ENCODE measurements at places on chromosomes 5 and 9.

- DNase-seq: no peak
Observed at GRCh38 chr9:95441081-95441480, 75.7 kb downstream of the PTCH1 start.

GRCh38 chr5:19874811-19875210 is 113.2 kb downstream of the CDH18 start:
- no peak for DNase-seq

GRCh38 chr9:97293207-97293721 is 14.2 kb upstream of the CCDC180 start:
- DNase-seq: no peak

DNA sequence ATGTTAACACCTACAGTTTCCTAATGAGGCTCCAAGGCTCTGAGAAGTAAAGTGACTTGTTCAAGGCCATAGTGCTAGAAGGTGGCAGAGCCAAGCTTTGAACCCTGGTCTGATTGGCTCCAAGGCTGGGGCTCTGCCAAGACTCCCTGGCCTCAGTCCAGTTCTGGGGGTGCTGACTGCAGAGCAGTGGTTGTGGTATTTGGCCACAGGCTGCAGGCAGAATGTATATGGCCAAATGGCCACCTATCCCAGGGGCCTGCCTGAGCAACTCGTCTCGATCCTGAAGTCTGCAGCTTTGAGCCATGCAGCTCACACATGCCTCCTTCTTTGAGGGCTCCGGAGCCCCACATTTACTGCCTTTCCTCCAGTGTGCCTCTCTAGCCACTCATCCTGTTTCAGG is 9.7 kb upstream of the NEK6 start:
- no peak for DNase-seq

- no peak for DNase-seq
Observed at GRCh38 chr5:153122403-153122802, 368.1 kb upstream of the GRIA1 start.

DNA sequence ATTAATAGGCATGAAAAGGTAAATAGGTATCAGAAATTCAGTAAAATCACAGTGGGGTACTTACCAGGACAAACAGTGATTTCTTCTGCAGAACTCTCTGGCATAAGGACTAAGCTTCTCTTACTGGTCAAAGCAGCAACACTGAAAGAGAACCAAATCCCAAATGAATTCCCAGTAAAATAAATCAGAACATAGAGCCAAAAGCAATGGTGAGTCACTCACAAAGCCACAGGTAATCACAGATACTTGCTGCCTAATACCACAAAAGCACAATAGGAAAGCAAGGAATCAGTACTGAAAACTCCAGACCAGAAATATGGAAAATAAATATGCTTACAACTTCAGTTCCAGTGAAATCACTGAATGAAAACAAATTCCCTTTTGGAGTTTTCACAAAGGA is 50.7 kb downstream of the UIMC1 start:
- DNase-seq: no peak

DNA sequence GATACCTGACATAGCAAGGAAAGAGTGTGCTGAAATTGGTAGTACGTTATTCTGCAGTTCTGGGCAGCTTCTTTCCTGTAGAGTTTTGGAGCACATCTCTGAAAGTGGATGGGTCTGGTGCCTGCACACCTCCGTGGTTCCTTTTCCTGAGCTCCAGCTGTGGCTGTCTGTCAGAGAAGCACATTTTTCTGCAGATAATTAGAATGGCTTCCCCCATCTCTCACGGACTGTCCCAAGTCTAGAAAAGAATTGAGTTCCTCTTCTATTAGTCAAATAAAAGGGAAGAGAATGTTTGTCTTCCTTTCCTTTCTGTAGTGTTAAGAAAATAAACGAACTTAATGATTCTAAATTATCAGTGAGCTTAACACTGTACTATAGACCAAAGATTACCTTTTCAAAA is 55.7 kb downstream of the VCAN start:
- DNase-seq: no peak

DNA sequence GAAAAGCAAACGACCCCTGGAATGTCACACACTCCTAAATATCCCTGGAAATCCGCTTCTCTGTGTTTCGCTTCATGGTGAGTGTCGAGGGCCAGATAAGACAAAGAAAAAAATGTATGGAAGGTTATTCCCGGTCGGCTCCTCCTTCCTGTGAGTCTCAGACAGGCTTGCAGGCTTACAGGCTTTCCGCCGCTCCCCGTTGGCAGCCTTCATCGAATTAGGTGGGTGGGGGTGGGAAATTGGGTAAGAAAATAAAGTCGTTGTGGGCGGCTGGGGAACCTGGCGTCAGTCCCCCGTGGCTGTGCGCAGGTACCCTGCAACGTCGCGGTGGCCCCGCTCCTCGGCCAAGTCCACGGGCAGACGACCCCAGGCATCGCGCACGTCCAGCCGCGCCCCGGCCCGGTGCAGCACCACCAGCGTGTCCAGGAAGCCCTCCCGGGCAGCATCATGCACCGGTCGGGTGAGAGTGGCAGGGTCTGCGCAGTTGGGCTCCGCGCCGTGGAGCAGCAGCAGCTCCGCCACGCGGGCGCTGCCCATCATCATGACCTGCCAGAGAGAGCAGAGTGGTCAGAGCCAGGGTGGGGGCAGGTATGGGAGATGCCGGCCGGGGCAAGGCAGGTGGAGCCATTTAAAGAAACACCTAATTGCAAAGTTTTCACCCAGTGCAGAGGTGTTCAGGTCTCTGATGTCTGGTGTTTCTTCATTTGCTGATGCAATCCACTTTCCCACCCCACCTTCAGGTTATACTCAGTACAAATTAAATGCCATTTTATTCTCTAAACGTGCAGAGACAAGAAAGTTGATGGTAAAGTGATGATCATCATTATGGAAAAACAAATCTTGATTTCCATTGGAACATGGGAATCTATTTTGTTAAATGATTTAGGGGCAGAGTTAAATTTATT is 3.2 kb downstream of the CDKN2B start:
- DNase-seq: no peak

- no peak for DNase-seq
Observed at GRCh38 chr5:61625681-61626621, 293.9 kb downstream of the ZSWIM6 start.

DNA sequence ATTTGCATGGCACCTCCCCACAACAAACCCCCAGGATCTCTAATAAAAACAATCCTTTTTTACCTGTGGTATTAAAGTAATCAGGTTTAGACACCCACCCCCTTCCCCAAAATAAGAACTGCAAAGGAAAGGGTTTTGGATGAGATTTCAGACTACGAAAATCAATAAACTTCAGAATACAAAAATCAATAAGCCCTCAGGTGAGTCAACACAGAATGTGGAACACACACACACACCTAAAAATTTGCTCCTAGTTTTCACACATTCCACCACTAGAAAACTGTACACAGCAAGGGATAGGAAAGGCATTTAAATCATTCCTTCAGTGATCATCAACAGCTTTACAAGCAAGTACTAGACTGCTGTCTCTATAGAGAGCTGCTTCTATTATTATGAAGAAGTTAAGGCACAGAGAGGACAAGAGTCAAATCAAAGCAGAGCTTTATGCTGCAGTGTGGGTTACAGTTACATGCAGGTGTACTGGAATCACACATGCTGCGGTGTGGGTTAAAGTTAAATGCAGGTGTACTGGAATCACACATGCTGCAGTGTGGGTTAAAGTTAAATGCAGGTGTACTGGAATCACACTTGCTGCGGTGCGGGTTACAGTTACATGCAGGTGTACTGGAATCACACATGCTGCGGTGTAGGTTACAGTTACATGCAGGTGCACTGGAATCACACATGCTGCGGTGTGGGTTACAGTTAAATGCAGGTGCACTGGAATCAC is 36.3 kb downstream of the PFDN1 start:
- DNase-seq: no peak

DNA sequence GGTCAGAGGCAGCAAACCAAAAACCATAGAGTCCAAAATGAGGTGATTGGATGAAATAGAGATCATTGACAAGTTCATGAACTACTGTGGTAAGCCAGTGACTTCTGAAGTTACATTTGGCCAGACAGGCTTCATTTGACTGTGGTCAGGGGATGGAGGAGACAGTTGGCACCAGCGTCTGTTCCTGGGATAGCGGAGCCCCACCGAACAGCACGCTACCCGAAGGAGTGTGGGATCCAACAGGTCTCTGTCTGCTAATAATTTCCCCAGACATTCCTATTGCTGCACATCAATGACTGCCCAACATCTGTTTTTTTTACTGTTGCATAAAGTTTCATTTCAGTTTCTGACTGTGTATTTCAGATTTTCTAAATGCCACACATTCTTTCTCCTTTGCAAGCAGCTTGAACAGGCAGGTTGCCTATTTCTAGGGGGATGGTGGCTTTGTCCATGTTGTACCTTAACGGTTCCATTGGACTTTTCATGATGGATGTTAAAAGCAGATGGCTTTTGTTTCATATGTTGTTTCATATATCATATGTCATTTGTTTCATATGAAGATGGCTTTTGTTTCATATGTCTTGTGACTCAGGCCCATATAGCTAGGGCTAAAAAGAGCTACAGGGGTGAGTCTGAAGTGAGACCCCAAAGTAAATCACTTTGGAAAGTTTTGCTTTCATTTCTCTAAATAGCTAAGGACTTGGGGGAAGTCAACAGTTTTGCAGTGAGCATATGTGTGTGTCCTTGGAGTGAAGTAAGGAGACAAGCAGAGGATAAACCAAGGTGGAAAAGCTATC is 180.8 kb downstream of the GOLPH3 start:
- DNase-seq: no peak

DNA sequence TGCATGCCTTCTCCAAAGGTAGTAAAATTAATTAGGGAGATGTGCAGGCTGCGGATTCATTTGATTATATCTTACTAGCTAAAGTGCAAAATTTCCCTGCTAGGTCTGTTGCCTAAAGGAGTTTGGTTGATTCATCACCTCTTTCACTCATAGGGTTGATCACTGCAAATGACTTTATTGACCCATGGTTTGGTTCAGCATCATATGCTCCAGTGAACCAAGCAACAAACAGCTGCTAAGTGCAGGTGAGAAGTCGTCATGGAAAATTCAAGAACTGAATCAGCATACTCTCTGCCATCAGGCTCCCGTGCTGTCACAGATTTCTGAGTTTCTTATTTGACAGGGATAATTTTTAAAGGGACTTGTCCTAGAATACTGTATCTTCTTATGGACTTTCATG is 571.8 kb upstream of the CDH18 start:
- no peak for DNase-seq

- no peak for DNase-seq
Observed at GRCh38 chr5:149392718-149393117, 13.6 kb upstream of the IL17B start.

DNA sequence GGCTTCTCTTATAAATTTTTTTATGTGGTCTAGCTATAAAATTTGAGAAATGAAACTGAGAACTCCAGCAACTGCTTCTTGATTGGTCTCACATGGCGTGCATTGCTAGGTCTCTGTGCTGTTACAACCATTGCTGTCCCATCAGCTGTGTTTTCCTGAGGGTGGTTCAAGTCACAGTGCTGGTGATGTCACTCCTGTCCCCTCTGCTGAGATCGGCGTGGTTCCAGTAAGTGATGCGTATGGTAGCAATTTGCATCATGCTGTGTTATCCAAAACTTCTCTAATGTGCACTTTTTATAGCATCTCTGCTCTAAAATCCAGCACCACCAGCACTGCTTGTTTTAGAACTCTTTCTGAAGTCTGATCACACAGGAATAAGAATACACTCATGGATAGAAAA is 112.6 kb upstream of the ZNF608 start:
- no peak for DNase-seq

DNA sequence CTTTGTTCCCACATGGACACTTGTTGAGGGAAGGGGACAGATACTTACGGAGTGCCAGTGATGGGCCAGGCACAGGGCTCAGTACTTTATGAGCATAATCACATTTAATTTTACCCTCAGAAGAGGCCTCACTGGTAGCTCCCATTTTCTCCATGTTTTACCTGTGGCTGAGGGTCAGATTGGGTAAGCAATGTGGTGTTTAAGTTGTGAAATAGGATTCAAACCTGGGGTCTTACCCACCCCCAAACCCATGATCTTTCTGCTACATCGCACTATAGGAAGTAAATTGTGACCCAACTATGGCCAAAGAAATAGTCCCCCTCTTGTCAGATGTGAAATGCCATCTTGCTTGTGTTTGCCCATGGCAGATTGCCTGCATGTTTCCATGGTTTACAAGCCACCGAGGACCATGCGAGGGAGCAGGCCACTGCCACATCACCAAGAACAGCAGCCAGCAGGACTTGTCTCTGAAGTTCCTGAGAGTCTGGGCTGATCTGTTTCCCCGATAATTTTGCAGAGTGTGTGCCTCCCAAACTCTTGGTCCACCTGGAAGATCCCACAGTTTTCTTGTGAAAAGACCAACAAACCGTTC is 95.4 kb downstream of the MACROH2A1 start:
- no peak for DNase-seq

- no peak for DNase-seq
Observed at GRCh38 chr9:86765746-86766430, 181.4 kb downstream of the GAS1 start.

DNA sequence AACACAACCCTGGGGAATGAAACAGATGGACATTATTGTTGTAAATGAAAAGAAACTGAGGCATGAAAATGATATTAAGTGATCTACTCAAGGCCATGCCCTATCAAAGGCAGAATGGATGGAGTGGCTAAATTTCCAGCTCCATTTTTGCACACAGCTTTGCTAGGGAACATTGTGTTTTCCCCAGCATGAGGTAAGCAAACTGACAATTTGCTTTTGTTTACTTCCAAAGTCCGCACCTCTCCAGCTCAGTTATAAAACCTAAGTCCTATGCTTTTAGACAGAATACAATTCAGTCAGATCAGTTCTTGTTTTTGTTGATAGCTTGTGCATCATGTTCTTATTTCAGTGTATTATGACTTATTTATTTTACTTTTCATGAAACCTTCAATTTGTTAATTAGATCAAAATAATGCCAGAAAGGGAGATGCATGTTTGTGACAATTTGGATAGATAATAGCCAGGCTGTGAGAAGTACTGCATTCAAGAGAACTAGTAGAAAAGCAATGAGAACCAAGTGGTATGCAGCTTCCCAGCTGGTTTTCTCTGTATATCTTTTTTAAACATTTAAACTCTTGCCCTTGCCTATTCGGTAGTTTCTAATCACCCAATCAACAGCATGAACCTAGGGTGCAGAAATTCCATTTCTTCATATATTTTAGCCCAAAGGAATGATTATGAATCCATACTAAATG is 380.8 kb downstream of the SPATA31D1 start:
- DNase-seq: no peak
